ENCODE measurements at places on chromosomes 11 and 22. TPM values are rescaled to one million over a fixed set of nuclear protein-coding genes. Genes with fewer than 3 reads are reported as not detected.

CD3D gene
- total RNA-seq, result not detected

TMX2 gene
- 51.5 TPM for total RNA-seq

TRPC6 gene
- total RNA-seq, result 1.2 TPM

MMP11 gene
- 17.9 TPM for total RNA-seq

OR4S1 gene
- total RNA-seq, result not detected

WNT11 gene
- not detected for total RNA-seq

DNA sequence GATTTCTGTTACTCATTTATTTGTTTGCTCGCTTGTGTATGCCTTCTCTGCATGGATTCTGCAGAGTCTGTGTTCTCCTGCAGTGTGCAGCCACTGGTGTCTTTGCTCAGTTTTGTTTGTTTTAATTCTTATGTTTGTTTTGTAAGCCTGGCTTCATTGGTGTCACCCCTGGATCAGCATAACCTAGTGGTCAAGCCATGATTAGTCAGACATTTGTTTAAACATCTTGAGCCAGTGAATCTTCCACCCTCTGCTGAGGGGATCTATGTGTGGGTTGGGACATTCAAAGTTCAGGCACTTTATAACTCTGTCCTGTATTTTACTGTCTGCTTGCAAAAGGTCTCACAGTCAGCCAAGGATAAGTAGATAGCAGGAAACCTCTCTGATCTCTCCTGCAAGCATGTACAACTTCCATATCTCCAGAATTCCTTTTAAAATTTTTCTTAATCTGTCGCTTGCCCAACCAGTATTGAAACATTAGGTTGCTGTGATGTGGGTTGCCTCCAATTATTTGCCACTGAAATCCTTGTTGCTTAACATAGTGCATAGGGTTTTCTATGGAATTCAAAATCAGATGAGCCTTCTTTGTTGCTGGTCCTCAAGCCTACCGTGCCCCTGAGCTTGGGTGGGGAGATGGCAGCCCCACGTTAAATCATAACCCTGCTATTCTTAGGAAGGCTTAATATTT is 86.8 kb downstream of the KCNQ1OT1 start:
- no peak for DNase-seq

GRCh38 chr11:31872076-31872443 is 60.9 kb upstream of the PAX6 start:
- no peak for DNase-seq

DNA sequence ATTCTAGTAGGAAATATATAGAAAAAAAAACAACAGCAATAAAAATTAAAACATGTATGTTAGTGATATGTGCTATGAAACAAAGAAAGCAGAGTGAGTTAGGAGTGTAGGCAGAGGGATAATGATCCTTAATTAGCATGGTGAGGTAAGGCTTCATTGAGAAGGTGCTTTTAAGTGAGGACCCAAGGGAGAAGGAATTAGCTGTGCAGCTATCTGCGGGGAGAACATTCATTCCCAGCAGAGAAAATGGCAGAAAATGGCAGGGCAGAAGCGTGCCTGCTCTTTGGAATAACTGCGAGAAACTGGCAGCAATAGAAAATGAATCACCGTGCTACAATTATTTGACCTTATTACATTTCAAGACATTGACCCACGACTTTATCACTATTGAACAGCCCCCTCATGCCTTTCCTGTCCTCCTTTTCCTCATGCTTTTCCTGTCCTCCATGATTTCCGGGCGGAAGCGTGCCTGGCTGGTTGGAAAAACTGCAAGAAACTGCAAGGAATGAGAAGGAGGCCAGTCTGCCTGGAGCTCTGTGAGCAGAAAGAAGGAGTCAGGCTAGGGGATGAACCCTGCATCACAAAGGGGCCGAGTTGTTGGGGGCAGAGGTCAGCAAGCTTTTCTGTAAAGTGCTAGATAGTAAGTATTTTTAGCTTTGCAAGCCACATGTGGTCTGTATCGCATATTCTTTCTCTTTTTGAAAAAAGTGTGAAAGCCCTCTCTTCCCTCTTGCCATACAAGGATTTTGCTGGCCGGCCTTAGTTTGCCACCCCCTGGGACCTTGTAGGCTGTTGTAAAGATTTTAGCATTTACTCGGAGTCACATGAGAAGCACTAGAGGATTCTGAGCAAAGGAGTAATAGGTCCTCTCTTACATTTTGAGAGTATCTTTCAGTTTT is 37.1 kb upstream of the SWAP70 start:
- peak; percentile 80 for DNase-seq

DNA sequence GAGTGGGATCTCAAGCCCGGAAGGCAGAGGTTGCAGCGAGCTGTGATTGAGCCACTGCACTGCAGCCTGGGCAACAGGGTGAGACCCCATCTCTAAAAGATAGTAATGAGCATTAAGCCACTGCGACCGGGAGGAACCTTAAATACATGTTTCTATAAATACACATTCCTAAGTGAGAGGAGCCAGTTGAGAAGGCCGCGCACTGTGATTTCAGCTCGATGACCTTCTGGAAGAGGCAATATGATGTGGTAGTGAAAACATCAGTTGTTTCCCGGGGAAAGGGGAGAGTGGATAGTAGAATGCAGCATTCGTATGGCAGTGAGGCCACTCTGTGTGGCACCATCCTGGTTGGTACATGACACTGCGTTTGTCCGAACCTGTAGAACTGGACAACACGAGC is 18.0 kb downstream of the PTDSS2 start:
- no peak for DNase-seq

- no peak for DNase-seq
Observed at GRCh38 chr22:38205261-38206128, 3.7 kb downstream of the MAFF start.
